Mucosa of descending colon (tissue), 3 donors: ENCODE measurements at places on chromosomes 3 and 15.

- DNase-seq = no peak
Measured at GRCh38 chr3:177657243-177657642, 460.0 kb upstream of the TBL1XR1 start.

DNA sequence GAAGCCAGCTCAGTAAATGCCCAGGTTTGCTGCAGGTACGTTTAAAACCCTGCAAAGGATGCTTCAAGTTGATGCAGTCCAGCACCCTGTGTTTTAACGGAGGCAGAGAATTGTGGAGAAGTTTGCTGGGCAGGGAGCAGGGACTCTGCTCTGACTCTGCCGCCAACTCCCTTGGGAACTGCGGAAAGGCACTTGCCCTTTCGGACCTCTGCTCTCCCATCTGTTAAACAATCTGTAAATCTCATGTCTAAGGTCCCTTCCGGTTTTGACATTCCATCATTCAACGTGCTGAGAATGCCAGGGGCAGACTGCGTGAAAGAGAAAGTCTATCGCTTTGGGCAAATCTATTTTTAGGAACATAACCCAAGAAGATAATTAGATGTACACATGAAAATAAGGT is 184.5 kb downstream of the OPA1 start:
- no peak for DNase-seq

DNA sequence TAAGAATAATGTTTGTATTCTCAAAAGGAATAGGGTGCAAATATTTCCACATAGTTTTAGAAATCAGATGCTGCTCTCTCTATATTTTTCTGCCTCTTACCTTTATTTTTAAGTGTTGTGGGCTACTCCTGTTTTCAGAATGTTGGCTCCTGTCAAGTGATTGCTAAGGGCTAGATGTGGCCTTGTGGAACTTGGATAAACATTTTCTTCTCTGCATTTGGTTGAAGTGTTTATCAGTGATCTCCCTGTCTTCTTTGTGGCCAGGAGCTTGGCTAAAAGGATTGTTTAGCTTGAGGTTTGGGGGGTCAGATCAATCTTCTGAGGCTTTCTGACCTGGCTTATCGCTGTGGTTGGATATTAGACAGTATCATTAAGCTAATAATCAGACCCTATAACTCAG is 112.6 kb downstream of the TCF12 start:
- DNase-seq = no peak

DNA sequence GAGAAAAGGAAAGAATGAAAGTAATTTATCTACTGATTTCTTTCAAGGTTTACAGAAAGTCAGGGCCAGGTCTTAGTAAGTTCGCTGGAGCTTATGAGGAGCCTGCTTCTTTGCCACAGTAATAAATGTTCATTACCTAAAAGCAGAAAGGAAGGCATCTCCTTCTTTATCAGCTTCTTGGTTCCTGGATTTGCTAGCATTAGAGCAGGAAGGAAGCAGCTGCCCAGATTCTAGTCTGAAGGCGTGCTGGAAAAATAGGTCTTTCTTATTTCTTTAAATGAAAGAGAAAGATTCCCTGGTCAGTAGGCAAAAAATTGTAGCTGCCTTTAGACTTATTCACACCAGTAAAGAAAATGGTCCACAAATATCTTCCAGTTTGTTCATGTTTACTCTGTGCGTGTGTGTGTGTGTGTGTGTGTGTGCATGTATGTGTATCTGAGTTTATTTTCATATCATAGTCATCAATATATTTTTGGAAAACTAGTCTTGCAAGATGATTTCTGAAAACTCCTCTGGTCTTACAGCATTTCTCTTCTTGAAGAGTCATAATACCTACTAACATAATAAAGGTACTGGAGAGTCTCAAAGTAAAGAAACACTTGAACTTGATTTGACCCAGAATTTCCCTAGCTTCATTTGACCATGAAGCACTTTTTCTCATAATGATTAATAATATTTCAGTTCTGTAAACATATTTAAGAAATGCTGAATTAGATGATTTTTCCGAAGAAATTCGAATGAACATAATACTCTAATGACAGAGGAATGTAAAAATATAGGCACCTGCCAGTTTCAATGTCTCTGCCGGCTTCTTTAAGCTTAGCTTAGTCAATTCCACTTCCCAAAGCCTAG is 255.3 kb upstream of the ZPLD1 start:
- peak; percentile 20 for DNase-seq

DNA sequence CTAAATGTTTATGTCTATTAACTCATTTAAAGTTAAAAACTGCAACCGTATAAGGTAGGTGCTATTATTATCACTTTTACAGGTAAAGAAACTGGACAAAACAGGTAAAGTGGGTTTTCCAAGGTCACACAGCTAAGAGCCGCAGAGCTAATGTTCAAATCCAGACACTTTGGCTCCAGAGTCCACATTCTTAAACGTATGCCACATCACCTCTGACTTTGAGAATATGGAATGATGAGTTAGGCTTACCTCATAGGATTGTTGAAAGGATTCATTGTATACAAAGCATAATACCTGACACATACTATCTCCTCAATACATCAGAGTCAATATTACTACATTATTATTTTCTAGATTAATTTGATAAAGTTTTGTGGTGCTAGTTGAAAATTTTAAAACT is 240.9 kb upstream of the STT3B start:
- DNase-seq = no peak

DNA sequence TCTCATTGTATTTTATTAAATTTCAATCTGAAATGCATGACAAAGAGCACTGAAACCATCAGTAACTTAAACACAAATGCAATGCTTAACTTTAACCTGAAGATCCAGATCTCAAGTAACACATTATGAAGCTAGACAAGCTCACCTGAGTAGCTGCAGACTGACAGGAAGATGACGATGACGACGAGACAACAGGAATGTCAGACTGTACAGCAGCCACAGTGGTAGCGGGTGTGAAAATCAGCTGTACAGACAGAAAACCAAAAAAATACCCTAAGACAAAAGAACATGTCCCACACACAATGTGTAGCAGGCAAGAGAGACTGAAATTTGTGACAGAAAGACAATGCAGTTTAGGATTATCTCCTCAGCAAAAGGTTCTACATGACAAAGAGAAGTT is 36.3 kb downstream of the PHC3 start:
- DNase-seq = no peak

DNA sequence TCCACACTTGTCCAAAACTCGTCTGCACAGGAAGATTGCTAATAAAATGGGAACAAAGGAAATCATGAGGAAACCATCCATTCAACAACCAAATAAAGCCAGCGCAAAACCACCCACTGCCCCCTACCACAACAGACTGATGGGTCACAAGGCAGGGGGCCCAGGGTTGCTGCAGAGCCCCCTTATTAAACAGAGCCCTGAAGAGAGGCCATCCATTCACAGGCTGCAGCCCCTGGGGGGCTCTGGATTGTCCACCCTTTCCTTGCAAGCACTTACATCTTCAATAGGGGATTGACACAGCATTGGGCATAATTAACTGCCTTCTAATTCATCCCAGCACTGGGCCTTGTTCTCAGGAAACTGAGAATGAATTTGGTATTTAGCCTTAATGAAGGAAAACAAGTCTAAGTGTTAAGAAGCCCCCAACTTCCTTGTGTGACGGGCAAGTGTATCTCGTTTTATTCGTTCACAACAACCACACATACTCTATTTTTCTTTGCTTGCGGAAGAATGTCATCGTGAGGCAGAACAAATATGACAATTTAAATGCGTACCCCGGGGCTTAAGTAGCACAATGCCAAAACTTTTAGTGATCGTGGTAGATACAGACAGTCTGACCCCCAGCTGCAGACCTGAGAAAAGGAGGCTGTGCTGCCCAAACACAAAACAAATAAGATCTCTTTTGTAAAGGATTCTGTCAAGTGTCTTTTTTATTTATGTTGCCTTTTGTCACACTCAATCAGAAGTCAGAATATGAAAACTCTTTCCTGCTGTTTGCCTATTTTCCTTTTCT is 144.0 kb downstream of the SEMA6D start:
- no peak for DNase-seq

DNA sequence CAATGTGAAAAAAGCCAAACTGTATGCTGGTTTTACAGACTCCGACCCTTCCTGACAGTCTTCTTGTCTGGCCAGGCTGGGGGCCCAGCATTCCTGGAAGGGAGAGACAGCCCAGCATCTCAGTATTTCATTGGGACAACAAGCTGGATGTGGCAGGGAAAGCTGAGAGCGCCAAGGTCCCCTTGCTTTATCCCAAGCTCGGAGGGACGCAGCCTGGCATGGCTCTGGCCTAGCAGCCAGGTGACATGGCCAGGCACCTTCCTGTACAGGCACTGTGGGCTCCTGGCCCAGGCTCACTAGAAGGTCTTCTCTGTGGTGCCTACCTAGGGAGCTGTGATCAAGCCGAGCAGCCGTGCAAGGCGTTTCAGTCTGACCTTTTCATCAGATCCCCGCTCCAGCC is 33.0 kb downstream of the UMPS start:
- DNase-seq = no peak

- no peak for DNase-seq
Measured at GRCh38 chr15:28911310-28911931, 25.6 kb downstream of the APBA2 start.

- peak; percentile 53 for DNase-seq
Measured at GRCh38 chr3:16513141-16514020, at the start of gene RFTN1. Gene RFTN1, minus strand, starts transcription at chr3:16513699. Its CDS starts 19,830 bp downstream, at chr3:16493869.

GRCh38 chr3:130669740-130670139 is 76.9 kb downstream of the PIK3R4 start:
- DNase-seq = no peak

GRCh38 chr15:69434238-69434637 is 18.4 kb upstream of the RPLP1 start:
- DNase-seq = no peak

DNA sequence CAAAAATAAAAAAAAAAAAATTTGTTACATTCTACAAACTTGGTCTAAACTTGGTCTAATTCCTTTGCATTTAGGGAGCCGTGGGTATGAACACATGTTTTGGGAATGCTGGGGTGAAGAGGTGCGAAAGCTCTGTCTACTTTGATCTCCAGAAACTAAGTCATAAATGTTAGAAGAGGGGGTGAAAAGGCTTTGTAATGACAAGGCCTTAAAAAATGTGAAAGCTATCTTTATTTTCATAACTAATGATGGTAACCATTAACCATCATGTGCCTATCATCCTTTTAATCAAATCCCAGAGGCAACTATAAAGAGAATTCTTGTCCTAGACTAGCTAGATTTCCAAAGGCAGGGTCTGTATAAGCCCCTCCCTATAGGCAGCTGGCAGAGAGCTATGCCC is 60.9 kb downstream of the PRICKLE2 start:
- no peak for DNase-seq
